Psoas muscle (tissue), 8 donors: ENCODE measurements at places on chromosomes 5 and 9.
A peak's percentile ranks its signal among the peaks of the same experiment; 100 is the strongest.

DNA sequence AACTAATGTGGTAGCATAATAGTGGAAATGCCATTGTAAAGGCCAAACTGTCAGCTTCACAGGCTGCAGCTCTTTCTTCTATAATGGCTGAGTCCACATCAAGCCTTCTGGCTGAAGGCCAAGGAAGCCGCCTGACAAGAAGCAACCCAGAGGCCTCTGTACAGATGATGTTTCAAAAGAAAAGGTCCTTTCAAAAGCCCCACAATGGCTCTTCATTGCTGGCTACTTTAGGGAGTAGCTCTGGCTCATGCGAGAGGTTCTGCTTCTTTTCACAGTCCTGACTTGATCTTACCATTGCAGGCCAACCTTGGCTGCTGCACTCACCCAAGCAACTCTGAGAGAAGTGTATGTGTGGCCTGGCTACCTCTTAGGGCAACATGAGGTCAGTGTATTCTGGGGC lies 54.5 kb upstream of the EQTN start:
- DNase-seq, result peak; percentile 68

DNA sequence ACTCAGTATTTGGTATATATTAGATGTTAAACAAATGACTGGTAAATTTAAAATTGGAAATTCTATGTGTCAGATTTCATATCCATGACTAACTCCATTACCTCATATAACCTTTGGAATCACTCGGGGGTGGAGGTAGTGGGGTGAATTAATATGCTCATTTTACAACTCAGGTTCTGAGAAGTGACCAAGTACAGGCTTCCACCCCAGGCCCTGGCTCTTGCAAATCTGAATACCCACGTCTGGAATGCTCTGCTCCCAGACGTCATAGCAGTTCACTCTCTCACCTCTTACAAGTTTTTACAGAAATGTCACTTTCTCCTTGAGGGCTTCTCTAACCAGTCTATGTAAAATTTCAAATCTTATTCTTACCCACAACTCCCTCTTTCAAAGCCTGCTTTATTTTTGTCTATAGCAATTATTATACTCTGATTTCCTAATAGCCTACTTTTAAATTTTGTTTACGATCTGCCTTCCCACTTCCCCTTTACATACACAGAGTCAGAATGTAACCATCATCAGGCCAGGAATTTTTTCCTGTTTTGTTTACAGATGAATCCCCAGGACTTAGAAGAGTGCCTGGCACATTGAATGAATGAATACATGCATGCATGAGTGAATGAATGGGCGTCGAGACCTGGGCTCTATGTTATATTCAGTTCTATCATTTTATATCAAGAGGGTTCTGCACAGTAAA lies 134.1 kb upstream of the IFNE start:
- DNase-seq, result no peak

DNA sequence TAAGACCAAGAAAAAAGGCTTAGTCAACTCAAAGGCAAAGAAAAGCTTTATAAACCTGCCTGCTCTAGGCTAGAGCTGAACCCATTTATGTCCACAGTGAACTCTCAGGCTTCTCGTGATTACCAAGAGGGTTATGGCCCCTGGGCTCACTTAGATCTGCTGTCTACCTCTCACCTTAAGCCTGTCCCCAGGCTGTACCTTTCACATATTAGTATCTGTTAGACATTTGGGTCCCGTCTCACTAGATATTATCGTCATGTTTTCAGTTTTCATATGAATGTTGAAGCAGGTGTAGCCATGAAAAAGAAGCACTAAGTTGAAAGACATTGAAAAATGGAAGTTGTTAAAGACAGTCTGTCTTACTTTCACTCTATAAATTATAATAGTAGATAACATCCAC lies 75.2 kb upstream of the COX7C start:
- no peak for DNase-seq

DNA sequence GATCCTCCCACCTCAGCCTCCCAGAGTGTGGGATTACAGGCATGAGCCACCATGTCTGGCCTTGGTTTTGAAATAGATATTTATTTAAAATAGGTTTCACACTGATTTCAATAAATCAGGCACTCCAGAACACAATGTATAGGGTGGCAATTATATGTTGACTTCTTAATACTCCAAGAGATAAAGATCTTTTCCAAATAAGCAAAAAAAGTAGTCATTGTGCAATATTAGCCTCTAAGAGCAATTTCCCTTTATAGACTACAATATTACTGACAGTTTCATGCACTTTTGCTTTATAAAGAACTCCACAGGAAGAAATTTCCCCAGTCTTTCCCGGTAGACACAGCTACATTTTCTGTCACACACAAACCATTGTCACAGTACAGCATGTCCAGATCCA lies 23.4 kb upstream of the RUFY1 start:
- DNase-seq, result no peak

GRCh38 chr5:14331386-14331781 lies 188.2 kb downstream of the TRIO start:
- DNase-seq, result no peak

- DNase-seq, result no peak
These were observed 565.5 kb downstream of the EBF1 start for GRCh38 chr5:158534203-158534602.

- DNase-seq, result peak; percentile 30
These were observed 3.3 kb downstream of the ANKRD33B start for GRCh38 chr5:10567121-10567591.

DNA sequence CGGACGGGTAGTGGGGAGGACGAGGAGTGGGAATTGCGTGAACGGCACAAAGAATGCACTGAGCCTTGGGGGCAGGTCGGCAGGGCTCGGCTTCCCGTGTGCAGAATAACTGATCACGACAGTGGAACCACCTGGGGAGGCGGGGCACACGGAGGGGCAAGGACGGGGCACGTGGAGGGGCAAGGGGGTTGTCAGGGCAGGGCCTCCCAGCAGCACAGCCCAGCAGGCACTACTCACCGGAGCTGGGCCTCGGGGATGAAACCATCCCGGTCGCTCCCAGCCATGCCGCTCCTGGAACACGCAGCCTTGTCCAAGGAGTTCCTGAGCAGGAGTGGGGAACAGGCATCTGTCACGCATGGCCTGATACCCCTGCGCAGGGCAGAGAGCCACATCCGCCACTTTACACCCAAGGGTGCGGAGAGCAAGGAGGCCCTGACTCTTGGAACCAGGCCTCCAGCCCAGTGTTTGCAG lies 33.4 kb downstream of the SARDH start:
- DNase-seq, result peak; percentile 5
